Erythroblast (primary cell): ENCODE measurements at places on chromosomes 3 and 15.

DNA sequence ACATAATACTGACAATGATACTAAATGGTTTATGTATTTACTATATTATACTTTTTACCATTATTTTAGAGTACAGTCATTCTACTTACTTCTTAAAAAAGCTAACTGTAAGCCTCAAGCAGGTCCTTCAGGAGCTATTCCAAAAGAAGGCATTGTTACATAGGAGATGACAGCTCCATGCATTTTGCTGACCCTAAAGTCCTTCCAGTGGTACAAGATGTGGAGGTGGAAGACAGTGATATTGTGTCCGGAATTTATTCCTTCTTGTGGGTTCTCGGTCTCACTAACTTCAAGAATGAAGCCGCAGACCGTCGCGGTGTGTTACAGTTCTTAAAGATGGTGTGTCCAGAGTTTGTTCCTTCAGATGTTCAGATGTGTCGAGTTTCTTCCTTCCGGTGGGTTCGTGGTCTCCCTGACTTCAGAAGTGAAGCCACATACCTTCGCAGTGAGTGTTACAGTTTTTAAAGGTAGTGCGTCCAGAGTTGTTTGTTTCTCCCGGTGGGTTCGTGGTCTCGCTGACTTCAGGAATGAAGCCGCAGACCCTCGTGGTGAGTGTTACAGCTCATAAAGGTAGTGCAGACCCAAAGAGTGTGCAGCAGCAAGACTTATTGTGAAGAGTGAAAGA, 20.9 kb downstream of the AVEN start:
- DNase-seq: no peak

DNA sequence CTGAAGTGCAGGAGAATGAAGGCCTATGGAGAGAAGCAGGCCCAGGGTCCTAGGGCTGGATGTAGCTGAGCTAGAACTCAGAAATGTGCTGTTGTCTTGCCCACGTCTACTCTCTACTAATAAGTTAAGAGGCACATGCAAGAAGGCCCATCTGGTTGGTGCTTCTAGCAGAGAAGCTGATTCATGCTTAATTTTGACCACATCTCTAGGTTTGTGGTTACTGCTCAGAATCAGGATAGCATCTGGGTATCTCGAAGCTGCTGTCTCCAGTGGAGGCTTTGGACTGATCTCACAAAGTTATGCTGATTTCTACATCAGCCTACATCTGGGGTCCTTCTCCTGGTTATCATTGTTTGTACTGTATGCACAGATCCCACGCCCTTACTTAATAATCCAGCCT, 87.3 kb downstream of the CACNA1D start:
- DNase-seq: no peak

- peak; percentile 85 for DNase-seq
These were observed 41.6 kb upstream of the STRIT1 start for GRCh38 chr3:155334914-155335723.

DNA sequence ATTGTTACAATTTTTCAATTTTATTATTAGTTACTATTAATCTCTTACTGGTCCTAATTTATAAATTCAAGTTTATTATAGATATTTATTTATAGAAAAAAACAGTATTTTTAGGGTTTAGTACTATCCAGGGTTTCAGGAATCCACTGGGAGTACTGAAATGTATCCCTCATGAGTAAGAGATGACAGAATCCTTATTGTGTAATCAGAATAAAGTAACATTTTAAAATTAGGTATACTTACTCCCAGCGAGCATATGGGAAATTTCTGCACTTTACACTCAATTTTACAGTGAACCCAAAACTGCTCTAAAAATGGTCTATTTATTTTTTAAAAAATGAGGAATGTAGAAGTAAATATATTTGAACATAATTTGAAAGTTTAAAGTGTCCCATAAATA, 202.7 kb downstream of the CGGBP1 start:
- DNase-seq: no peak

- no peak for DNase-seq
These were observed 233.7 kb downstream of the OCA2 start for GRCh38 chr15:27865323-27865922.

- DNase-seq: no peak
These were observed 782.4 kb upstream of the ROBO1 start for GRCh38 chr3:80550174-80550573.

- DNase-seq: no peak
These were observed 405.1 kb upstream of the NECTIN3 start for GRCh38 chr3:110666495-110666894.

DNA sequence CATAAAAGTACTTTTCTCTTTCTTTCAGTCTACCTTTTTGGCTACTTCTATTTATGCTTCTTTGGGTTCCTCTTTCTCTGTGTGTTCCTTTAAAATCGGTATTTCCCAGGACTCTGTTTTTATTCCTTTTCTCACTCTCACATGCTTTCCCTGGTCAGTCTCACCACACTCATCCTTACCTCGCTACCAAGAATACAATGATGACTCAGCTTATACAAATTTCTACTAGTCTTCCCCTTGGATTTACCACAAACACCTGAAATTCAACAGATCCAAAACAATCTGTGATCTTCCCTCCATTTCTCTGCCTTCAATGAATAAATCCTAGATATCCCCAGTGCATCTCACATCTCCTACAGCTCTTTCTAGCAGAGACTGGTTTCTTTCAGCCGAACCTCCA, 52.9 kb downstream of the TUBGCP4 start:
- no peak for DNase-seq

DNA sequence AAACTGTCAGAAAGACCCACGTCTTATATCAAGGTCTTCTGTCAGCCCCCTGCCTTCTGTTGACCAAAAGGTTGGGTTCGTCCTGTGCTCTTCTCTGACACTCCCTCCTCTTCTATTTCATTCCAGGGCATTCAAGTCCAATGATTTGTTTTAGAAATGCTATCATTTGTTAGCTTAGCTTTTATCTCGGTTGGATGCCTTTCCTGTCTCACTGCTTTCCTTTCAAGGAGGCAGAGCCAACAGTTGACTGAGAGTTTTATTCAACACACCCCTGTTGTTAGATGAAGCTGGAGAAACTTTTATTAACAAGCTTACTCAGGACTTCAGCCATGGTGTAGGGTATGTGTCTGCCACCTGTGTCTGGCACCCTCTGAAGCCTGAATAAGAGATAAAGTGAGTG, 112.0 kb upstream of the SLC7A14 start:
- no peak for DNase-seq

DNA sequence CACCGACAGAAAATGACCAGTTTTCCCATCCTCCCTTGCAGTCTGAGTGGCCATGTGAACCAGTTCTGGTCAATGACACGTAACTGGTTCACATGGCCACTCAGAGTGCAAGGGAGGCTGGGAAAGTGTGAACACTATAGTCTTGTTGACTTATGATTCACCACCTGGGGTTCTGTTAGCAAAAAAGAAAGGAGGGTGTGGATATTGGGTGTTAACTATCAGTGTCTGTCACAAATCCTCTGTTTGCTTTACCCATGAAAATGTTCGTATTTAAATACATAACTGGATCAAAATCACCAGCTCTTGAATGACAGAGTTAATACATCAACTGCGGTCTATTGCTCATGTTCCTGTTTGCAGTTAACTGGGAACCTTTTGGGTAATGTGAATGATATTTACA, 92.3 kb downstream of the ADAMTSL3 start:
- DNase-seq: no peak

GRCh38 chr3:143277531-143277930, 158.0 kb downstream of the CHST2 start:
- no peak for DNase-seq

- no peak for DNase-seq
These were observed 165.9 kb downstream of the STAC start for GRCh38 chr3:36546226-36546625.

DNA sequence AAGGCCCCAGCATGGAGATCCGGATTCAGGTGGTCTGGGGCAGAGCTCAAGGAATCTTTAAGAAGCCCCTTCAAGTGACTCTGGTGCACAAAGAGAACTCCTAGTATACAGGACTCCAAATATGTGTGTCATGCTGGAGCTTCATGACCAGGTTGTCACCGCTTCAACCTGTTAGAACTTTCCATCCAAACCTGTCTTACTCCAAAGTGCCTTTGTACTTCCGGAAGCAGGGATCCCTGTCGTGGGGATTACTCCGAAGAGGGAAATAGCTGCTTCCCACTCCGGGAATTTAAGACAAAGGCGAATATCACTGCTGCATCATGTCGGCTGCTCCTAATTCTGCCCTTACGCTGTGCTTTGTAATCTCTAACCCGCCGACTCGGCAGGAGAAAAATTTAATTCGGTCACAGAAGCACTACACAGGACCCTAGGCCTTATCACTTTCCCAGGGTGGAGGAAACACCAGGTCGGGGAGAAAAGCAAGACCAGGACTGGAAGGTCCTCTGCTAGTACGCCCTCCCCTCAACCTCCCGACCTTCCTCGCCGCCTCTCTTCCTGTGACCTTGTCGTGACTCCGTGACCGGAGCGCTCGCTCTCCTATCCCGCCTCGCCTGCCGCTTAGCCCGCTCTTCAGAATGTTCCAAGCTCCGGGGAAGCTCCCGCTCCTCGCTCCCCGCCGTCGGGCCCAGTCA, 730 bp downstream of the HIGD1A start:
- peak; percentile 80 for DNase-seq

DNA sequence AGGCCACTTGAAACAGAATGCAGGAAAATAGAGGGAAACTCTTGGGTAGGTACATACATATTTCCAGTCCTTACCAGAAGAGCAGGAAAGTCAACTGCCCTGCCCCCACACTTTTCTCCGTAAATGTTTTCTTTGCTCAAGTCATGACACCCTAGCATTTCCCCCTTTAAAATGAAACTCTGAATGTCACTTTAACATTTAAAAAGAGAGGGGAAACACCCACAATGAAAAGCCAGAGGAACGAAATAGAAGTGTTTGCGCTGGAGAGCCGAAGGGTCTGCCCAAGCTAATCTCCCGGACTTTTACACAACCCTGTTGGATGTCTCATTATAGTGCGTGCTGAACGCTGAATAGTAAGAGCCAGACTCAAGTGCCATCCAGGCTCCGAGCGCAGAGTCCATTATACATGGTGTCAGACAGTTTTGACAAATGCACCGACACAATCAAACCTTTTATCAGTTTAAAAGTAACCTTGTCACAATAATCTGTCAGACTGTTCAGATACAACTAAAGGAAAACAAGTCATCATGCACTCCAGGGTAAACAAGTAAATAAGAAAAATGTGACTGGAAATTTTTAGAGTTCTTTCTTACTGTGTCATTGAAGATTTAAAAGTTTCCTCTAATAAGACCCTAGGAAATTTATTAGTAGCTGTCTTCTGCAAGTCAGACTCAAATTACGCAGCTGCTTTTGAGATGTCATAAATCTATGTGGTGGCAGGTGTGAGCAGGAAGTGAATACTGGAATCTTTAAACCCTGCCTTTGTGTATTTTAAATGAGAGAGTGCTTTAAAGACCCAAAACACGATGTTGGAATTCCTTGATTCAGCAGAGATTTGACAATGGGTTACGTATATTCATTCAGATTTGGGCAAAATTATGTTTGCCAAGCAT, 159.8 kb downstream of the RBMS3 start:
- DNase-seq: no peak

GRCh38 chr3:45075821-45076625, 49.9 kb downstream of the CLEC3B start:
- DNase-seq: no peak

- DNase-seq: no peak
These were observed 75.3 kb downstream of the TGFBR2 start for GRCh38 chr3:30681649-30682211.

DNA sequence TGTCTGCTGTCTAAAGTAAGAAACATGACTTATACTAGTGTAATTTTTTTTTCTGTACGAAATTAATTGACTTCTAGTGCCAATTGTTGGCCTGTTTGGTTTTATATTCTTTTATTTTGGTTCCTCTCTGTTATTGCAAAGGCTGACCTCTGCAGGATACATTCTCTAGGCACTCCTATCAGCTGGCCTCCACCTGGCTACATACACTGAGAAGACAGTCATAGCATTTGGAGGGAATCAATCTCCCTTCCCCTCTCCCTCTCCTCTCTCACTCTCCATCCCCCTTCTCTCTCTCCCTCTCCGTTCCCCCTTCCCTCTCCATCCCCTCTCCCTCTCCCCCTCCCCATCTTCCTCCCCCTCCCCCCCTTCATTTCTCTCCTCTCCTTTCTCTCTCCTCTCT, 116.7 kb downstream of the MCTP2 start:
- DNase-seq: no peak

DNA sequence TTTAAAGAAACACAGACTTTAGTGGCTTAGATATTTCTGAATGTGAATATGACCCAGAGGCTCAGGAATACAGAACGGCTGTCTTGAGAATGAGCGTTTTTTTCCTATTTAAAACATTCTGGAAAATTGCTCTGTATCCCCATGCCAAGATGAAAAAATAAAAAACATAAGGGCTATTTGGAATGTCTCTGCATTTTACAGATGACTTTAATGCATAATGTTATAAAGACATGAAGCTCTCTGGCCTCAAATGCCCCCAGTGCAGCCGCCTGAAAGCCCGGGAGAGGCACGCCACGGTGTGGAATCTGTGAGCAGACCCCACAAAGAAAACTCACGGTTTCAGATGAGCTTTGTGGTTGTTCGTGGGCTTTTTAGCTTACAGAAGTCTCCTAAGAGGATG, 322.5 kb upstream of the ICE2 start:
- no peak for DNase-seq
